ENCODE measurements at places on chromosomes 11 and 22.
A peak's percentile ranks its signal among the peaks of the same experiment; 100 is the strongest.

GRCh38 chr11:95999711-96000406 lies 76.0 kb upstream of the MTMR2 start:
- DNase-seq: no peak
- peaks cover 4% of the 10 kb centered on the region for H3K4me1 ChIP-seq
- peaks cover 11% of the 10 kb centered on the region for H3K36me3 ChIP-seq
- no peak overlapping the region for H3K4me3 ChIP-seq

DNA sequence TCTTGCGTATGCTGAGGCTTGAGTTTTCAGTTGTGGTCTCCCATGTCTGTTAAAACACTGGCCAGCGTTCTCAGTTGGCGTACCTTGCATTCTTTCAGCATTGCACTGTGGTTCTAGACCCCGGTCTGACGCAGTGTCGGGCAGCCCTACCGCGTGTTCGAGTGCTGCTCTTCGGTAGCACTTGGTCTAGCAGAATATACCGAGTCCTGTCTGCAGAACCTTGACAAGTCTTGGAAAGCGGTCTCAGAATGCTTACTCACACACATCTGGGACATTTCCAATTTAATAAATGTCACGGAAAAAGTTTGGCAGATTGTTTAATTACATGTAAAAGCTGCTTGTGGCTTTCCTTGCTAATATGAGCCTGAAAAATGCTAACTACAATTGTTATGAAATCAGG lies 32.6 kb downstream of the PPFIA1 start:
- H3K4me1 ChIP-seq: no peaks in the 10 kb centered on the region
- H3K27me3 ChIP-seq: no peaks in the 10 kb centered on the region
- DNase-seq: no peak
- peaks cover 2% of the 10 kb centered on the region for H3K36me3 ChIP-seq
- no peak overlapping the region for H3K27ac ChIP-seq

- no peak for DNase-seq
- H3K27ac ChIP-seq: no peak overlapping the region
- H3K4me1 ChIP-seq: peaks cover 13% of the 10 kb centered on the region
- H3K4me3 ChIP-seq: no peak overlapping the region
- no peaks in the 10 kb centered on the region for H3K36me3 ChIP-seq
These were observed 4.3 kb downstream of the RTN4RL2 start for GRCh38 chr11:57464539-57465181.

DNA sequence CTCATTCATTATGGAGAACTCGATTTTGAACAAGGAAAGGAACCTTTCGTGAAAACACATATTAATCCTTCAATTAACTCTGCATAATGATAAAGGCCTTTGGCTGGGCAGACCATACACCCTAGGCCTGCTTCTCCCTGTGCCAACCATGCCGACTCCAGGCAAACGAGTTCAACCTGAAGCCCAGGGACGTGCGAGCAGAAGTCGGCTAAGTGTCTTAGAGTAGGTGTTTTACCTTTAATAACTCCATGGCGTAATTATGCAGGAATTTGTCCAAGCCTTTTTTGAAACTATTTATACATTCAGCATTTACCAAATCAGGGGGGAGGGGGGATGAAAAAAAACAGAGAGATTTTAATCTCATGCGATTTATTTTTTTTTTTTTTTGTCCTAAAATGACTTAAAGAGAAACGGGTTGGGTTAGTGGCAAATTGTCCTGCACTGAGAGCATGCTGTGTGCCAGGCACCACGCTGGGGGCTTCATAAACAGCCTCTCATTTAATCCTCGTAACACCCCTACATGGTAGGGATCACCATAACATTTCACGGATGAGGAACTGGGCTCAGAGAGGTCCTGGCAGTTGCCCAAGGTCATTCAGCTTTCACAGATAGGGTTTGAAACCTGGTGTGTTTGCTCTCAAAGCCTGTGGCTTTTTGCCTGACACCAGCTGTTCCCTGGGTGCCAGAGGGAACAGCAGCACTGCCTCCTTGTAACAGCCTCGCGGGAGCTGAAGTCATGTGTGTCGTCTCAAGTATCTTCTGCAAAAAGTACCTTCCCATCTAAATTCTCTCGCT lies 423.9 kb downstream of the MN1 start:
- DNase-seq: no peak
- no peak overlapping the region for H3K4me3 ChIP-seq
- peaks cover 3% of the 10 kb centered on the region for H3K27me3 ChIP-seq
- H3K36me3 ChIP-seq: no peaks in the 10 kb centered on the region
- no peak overlapping the region for H3K27ac ChIP-seq
- no peaks in the 10 kb centered on the region for H3K4me1 ChIP-seq

DNA sequence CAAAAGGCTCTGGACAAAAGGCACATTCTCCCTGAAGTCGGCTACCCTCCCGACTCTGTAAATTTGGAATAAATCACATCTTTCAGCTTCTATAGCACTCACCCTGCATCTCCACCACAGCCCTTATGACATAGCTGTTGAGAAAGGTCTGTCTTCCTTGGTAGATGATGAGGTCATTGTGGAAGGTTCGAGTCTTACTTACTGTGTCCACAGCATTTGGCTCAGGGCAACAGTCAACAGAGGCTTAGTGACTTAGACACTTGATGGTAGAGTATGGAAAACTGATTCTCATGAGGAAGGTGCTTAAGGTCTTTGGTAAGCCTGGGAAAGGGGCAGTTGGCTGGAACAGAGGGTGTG lies 45.6 kb downstream of the PTPRJ start:
- H3K27me3 ChIP-seq: no peaks in the 10 kb centered on the region
- no peak overlapping the region for H3K27ac ChIP-seq
- H3K36me3 ChIP-seq: peaks cover 53% of the 10 kb centered on the region

DNA sequence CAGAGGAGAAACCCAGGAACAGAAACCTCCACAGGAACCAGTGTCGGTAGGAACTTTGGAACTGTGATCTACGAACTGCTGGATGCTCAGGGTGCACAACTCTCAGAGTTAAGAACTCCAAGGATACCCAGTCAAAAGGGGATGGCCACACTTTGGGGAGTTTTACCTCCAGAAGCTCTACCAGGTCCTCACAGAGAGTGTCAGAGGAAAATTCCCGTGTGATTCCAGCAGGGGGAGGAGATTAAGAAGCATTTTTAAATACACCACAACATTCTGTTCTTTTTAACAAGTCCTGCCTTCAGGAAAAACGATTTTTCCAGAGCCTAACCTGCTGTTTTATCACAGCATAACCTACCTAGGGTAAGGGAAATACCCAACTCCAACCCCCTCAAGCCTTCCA lies 104.0 kb downstream of the SOX6 start:
- no peaks in the 10 kb centered on the region for H3K36me3 ChIP-seq
- no peak overlapping the region for H3K4me3 ChIP-seq
- no peaks in the 10 kb centered on the region for H3K27me3 ChIP-seq
- H3K4me1 ChIP-seq: no peaks in the 10 kb centered on the region
- no peak overlapping the region for H3K27ac ChIP-seq
- no peak for DNase-seq

DNA sequence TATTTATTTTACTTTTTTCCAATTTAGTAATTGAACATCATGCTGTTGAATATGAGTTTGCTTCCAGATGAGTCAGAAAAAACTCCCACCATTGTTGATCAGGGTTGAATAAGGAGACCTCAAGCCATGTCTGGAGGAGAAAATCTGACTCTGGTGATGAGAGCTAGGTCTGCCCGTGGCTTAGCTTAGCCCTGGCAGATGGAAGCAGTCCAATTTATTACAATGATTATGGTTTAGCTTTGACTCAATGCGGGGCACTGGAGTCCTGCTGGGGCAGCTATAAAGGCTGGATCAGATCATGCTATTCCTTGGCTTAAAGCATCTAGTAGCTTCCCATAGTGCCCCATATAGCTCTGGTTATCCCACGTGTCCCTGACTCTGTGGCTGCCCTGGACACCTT lies 506.5 kb downstream of the MN1 start:
- H3K4me1 ChIP-seq: no peaks in the 10 kb centered on the region
- DNase-seq: no peak
- no peak overlapping the region for H3K4me3 ChIP-seq

GRCh38 chr11:102192349-102193066 lies 82.3 kb downstream of the YAP1 start:
- no peaks in the 10 kb centered on the region for H3K36me3 ChIP-seq
- DNase-seq: no peak
- peaks cover 18% of the 10 kb centered on the region for H3K27me3 ChIP-seq
- no peak overlapping the region for H3K27ac ChIP-seq
- no peak overlapping the region for H3K4me3 ChIP-seq

DNA sequence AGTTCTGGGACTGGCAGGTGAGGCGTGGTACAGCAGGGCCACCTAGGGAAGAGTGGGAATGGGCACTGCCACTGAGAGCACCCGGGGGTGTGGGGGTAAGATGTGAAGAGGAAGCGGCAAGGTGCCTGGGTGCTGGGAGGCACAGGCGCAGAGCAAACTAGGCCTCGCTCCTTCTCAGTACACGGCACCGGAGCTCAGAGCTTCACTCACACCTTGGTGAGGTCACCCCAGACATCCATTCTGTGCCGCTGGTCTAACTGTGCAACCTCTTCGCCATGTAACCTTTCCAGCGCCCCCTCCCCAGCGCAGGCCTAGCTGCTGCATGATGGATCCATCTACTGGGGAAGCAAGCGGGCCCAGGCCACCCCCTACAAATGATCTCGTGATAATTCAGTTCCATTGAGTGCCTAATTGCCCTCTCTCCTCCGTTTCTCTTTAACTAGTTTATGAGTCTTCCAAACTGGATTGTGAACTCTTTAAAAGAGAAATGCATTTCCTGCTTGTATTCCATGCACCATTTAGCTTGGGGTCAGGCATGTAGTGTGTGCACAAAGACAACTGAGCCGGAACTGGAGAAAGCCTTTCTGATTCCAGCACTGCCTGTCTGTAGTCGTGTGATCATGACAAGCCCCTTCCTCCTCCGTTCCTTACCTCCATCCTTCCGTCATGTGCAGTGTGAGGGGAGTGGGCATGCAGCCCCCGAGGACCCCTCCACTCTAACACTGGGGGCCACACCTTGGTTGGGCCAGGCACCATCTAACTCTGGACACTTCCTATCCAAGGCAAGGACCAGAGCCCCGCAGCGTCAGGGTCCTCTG lies 1475.2 kb downstream of the TBC1D22A start:
- no peaks in the 10 kb centered on the region for H3K36me3 ChIP-seq
- H3K27me3 ChIP-seq: peaks cover 1% of the 10 kb centered on the region
- no peak for DNase-seq
- H3K27ac ChIP-seq: no peak overlapping the region
- no peak overlapping the region for H3K4me3 ChIP-seq

GRCh38 chr11:68610452-68611116 lies 73.8 kb upstream of the GAL start:
- no peaks in the 10 kb centered on the region for H3K27me3 ChIP-seq
- no peak overlapping the region for H3K27ac ChIP-seq
- peaks cover 64% of the 10 kb centered on the region for H3K36me3 ChIP-seq

DNA sequence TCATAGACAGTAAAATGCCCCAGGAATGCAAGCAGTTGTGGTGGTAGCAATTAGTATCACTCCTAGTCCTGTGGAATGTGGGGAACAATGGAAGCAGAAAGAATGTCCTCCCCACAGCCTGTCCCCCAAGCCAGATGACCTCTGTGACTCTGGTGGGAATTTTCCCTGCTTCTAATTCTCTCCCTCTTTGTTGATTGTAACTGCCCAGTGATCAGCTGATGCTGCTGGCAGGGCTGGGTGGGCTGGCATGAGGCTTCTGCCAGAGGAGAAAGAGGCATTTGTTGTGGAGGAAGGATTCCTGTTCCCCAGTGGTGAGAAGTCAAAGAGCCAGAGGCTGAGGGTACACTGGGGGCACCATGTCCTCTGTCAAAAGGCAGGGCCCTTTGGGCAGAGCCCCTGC lies 116.7 kb upstream of the NCAM1 start:
- H3K4me3 ChIP-seq: no peak overlapping the region
- no peak for DNase-seq
- H3K27ac ChIP-seq: no peak overlapping the region
- no peaks in the 10 kb centered on the region for H3K4me1 ChIP-seq
- H3K36me3 ChIP-seq: no peaks in the 10 kb centered on the region

DNA sequence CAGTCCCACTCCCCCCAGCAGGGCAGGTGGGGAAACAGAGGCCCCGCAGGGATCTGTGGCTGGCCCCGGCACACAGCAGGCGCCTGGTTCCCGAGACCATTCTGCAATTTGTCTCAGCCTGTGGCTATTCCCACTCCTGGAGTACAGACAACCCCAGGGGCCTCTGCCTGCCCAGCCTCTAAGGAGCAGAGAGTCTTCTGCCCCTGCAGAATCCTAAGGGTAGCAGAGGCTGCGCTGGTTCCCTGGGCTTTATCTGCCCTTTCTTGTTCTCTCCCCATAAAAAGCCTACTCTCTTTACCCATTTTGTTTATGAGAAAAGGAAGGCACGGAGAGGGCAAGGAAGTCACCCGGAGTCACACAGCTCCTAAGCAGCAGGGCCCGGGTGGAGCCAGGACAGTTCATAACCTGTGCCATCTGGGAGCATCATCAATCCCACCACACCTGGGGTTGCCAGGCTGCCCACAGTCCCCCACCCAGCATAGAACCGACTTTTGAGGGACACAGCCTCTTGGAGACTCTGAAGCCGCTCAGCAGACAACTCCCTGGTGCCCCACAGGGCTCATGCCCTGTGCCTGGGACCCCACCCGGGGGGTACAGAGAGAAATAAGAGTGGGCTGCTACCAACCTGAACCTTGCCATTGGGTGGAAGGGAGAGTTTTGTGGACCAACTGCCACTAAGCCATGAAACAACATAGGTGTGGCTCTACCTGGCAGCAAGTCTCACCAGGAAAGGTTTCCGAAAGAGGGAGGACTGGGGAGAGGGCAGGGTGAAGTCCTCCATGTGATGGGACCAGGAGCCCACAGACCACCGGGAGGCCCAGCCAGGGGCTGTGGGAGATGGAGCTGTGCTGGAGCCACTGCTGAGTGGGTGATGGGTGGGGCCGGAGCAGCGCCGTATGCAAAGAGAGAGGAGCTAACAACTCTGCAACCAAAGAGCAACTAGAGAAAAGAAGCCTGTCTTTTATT lies 17.2 kb upstream of the LINC01488 start:
- H3K27ac ChIP-seq: no peak overlapping the region
- no peaks in the 10 kb centered on the region for H3K4me1 ChIP-seq
- peaks cover 2% of the 10 kb centered on the region for H3K36me3 ChIP-seq
- DNase-seq: no peak

DNA sequence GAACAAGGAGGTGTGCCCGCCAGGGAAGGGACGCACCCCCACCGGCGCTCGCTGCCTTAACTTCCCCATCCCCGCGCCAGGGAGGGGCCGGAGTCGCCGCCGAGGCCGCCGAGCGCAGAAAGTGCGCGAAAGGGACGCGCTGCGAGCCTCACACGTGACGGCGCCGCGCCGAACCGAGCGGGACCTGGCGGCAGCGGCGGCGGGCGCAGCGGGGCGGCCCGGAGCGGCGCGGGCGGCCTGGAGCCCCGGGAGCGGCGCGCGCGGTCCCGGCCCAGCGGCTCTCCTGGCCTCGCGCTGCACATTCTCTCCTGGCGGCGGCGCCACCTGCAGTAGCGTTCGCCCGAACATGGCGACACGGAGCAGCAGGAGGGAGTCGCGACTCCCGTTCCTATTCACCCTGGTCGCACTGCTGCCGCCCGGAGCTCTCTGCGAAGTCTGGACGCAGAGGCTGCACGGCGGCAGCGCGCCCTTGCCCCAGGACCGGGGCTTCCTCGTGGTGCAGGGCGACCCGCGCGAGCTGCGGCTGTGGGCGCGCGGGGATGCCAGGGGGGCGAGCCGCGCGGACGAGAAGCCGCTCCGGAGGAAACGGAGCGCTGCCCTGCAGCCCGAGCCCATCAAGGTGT lies at the start of gene SORL1:
Gene SORL1, plus strand, starts transcription at position 329 of the 623 bp plus-strand sequence. Its CDS starts 18 bp downstream, at position 347.
- H3K27ac ChIP-seq: peak within 1 kb of the TSS; percentile 94
- H3K4me1 ChIP-seq: peaks cover 73% of the 10 kb centered on the region
- H3K27me3 ChIP-seq: no peaks in the 10 kb centered on the region
- DNase-seq: peak; percentile 76
